Left kidney (tissue), 8 donors: ENCODE measurements at places on chromosomes 11 and 22. TPM values are rescaled to one million over a fixed set of nuclear protein-coding genes. Genes with fewer than 3 reads are reported as not detected.

The E2F8 gene
- 11.4 TPM for polyA plus RNA-seq

The SNX32 gene
- polyA plus RNA-seq: 2.6 TPM

The GAS2 gene
- polyA plus RNA-seq: 13.8 TPM

The CARNS1 gene
- 4.4 TPM for polyA plus RNA-seq

The PDGFD gene
- 23.4 TPM for polyA plus RNA-seq

The RCOR2 gene
- polyA plus RNA-seq: 12.2 TPM

The PATL1 gene
- 55.0 TPM for polyA plus RNA-seq

The NAALAD2 gene
- polyA plus RNA-seq: 39.8 TPM

The HEPHL1 gene
- 0.33 TPM for polyA plus RNA-seq

The RCN1 gene
- polyA plus RNA-seq: 201 TPM

The ELF5 gene
- 78.7 TPM for polyA plus RNA-seq

The PGA5 gene
- polyA plus RNA-seq: 0.37 TPM

The KRTAP5-1 gene
- 0.35 TPM for polyA plus RNA-seq

The MYO18B gene
- 0.05 TPM for polyA plus RNA-seq

The P4HA3 gene
- polyA plus RNA-seq: 1.0 TPM

The DTX4 gene
- 45.9 TPM for polyA plus RNA-seq

The FZD4 gene
- polyA plus RNA-seq: 91.3 TPM

DNA sequence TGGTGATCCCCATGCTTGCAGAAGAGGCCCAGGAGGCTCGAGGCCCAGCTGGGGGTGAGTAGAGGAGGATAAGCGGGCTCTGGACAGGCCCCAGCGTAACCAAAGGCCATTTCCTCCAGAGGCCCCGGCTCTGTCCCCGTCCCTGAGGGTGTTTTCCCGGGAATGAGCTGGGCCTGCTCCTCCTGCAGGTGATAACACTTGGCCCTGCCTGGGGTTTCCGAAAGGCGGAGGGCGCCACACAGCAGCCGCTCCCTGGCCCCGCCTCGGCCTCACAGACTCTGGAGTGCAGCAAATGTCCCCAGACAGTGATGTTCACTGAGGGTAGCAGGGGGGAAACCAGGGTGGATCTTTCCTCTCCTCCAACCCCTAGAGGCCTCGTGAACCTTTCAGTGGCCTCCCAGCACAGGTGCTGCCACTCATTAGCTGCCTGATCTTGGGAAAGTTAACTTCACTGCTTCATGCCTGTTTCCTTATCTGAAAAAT lies 10.5 kb upstream of the MGAT3 start:
- no peak for DNase-seq

DNA sequence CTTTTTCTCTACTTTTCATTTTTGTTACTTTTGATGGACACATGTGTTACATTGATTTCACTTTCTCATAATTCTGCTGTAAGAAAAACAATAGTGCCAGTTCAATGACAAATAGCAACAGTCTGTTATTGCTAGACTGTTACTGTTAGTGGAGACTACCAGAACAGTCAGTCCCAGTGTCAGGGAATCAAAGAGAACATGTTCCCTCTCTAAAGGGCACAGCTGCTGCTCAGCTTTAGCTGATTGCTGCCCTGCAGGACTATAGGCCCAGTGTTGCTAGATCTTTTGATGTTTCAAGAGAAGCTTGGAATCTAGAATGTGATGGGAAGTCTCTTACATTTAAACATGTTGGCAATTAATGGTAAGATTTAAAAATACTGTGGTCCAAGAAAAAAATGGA lies 3.4 kb downstream of the BIRC3 start:
- no peak for DNase-seq

DNA sequence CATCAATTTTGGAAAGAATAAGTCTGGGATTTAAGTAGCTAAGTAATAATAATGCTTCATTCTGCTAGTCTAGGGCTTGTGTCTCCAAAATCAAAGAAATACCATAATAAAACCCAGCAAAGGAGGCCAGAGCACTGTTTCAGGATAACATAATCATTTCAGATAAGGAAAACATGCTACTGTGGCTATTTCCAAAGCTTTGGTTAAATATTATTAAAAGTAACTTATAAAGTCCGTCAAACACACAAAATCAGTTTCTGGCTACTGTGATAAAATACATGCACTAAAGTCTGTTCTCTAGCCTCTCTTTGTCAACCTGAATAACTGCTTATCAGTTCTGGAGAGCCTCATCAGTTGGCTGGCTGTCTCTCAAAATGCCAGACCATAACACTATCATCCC lies 1.5 kb upstream of the OR6T1 start:
- no peak for DNase-seq

- no peak for DNase-seq
Observed at GRCh38 chr22:27501191-27501936, 300.2 kb downstream of the MN1 start.

DNA sequence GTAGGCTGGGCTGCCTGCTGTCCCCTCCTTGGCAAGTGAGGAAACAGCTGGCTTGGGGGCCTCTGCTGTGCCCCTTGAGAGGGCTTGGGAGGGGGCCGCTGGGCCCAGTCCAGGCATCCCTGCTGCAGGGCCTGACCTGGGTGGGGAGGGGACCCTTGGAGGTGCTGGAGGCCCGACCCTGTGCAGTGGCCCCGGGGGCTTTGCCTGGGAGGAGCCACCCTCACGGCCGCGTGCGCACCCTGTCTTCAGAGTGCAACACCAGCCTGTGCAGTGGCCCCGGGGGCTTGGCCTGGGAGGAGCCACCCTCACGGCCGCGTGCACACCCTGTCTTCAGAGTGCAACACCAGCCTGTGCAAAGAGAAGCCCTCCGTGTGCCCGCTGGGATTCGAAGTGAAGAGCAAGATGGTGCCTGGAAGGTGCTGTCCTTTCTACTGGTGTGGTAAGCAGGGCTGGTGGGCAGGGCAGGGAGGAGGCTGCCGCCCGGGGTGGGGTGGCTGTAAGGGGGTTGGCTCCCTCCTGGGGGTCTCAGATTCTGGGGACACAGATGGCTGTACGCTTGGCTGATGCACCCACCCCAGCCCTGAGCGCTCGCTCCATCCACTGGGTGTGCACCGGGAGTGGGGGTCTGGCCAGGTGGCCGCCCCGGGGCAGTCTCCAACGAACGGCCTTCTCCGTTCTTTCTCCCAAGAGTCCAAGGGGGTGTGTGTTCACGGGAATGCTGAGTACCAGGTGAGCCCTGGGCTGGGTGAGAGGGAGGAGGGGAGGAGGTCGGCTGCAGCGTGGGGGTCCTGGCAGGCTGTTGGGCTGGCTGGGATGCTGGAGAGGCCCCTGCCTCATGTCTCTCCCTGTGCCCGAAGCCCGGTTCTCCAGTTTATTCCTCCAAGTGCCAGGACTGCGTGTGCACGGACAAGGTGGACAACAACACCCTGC lies 32.9 kb downstream of the MUC2 start:
- DNase-seq: no peak

DNA sequence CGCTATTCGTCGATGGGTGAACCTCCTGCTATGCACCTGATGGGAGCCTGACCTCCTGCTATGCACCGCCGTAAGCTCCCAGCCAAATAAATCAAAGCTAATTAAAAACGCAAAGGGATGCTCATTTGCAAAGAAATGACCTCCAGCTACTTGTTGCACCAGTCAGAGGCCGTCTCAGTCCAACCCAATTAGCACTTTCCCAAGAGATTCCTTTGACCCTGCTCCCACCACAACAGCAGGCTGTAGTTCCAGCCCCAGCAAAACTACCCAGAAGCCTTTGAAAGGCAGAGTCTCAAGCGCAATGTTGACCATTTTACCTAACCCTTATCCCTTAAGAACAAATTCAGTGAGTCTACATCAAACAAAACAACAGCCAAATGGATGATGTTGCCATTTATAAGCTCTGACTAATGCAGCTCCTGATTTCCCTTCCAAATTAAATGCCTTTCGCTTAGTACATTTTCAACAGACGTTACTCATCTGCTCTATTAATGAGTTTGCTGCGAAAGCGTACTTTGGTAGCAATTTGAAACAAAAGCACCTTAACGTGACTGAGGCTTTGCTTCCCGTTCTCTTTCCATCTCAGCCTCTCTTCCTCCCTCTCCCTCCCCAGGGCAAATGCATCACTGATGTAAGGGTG lies 17.2 kb upstream of the BSX start:
- no peak for DNase-seq

DNA sequence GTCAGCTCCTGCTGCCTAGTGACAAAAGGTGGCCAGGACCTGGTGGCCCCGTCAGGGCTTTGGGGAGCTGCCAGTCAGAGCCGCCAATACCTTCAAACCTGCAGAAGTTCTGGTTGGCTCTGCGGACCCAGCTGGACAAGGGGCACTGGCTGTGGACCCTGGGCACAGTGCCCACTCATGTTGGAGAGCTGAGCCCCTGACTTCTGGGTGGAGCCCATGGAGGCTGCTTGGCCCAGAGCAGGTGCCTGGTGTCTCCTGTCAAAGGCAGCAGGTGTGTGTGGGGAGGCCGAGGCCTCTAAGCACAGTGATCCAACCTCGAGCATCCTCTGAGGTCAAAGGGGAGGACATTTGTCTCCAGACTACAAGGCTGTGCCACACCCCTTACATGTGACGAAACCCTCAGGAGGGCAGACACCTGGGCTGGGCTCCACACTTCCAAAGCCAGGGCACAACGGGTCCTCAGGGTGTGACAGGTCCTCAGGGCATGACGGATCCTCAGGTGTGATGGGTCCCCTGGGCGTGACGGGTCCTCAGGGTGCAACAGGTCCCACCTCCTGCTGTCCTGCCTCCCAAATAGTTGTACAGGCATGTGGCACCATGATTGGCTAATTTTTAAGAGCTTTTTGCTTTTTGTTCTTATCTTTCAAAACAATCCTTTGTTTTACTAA lies 37.0 kb downstream of the MUC2 start:
- no peak for DNase-seq

GRCh38 chr11:27904358-27905055 lies 203.4 kb downstream of the KIF18A start:
- no peak for DNase-seq

GRCh38 chr22:22897947-22898346 lies 10.3 kb downstream of the IGLL5 start:
- DNase-seq: no peak

DNA sequence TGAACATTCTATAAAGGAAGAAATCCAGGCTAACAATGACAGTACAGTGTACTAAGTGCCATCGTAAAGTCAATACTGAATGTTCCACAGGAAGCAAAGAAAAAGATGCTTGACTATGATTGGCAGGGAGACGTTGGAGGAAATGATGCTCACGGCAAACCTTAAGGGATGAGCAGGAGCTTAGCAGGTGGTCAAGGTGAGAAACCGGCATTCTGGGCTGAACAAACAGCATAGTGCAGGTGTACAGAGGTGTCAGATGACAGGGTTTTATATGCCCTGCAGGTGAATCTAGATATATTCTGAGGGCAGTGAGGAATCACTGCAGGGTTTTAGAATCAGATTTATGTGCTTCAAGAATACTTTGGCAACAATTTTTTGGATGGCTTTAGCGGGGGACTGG lies 85.3 kb upstream of the HEPHL1 start:
- DNase-seq: no peak

GRCh38 chr11:132099692-132100091 lies 729.3 kb downstream of the NTM start:
- no peak for DNase-seq

DNA sequence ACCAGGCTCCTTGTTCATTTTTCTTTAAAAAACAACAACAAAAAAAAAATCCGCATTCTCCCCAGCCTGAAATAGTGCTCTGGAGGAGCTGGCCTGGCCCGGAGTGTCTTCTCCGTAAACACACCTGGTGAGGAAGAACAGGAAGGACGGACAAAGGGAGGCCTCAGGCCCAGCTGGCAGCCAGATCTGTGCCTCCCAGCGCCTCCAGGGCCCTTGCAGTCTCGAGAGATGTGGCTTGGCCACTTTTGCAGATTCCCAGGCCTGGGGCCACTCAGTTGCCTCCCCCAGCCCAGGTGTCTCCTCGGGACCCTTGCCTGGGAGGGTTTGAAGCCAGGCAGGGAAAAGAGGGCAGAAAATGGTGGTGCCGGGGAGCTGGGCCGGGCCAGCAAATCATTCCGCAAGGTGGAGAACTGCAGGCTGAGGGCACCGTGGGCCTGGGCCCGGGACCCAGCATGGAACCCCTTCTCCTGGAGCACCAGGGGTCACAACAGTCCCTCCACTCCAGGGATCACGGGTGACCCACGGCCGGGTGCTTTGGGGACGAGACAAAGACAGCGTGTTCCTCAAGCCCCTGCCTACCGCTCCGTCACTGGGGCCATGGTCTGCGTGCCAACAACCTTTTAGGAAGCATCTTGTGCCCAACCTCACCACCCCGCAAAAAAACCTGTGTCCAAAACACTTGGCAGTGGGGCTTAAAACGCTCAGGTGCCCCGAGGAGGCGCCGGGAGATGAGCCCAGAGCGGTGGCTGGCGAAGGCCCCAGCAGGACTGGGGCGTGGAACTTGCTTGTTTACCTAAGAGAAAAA lies 67.1 kb upstream of the WNT7B start:
- no peak for DNase-seq

- DNase-seq: peak; percentile 0
Observed at GRCh38 chr11:59849129-59849528, 3.8 kb upstream of the CBLIF start.

DNA sequence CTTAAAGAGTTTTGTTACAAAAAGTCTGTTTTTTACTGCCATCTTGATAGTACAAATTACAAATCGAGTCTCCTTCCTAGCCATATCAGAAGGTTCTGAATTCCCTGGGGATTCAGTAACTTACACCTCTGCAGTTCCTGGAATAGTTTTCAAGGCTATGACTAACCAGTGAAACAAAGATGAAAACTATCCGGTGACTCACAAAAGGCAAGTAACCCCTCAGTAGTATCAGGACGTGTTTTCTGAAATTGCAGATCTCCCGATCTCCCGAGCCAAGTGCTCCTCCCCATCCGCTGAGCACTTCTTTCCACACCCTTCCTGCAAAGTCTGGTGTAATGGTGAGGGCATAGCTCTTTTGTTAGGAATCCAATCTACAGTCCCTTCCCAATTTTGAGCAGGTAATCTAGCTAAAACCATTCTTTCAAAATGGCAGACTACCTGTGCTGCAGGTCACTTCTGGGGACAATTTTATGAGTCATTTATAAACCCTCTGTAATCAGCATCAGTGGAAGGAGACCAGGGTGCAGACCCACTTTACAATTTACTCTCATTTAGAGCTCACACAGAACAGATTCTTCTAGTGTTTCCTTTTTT lies 7.7 kb downstream of the E2F8 start:
- DNase-seq: no peak

GRCh38 chr22:28402060-28402459 lies 277.6 kb downstream of the TTC28 start:
- peak; percentile 48 for DNase-seq

- DNase-seq: no peak
Observed at GRCh38 chr22:44408829-44409192, 89.2 kb downstream of the RTL6 start.

DNA sequence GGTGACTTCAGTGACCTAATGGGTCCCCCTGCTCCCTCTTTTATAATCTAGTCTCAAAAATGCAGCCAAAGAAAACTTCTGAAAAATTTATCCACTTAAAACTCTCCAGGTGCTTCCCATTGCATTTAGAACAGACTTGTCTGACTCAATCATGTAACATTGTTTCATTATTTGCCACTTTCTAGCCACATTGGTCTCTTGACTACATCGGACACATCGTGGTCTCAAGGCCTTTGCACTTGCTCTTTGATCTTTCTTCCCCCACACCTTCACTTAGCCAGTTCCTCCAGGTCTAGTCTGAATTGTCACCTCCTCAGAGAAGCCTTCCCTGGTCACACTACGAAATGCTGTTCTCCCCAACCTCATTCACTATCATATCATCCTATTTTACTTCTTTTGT lies 97.0 kb upstream of the E2F8 start:
- DNase-seq: no peak

GRCh38 chr11:100941033-100941432 lies 188.6 kb downstream of the PGR start:
- DNase-seq: no peak

- no peak for DNase-seq
Observed at GRCh38 chr22:37273126-37273845, 9.0 kb upstream of the CYTH4 start.

GRCh38 chr11:47067401-47067800 lies 109.3 kb downstream of the ARFGAP2 start:
- DNase-seq: no peak
